ENCODE measurements at places on chromosomes 1 and 21.

- peak; percentile 87 for DNase-seq
Observed at GRCh38 chr1:109649491-109649914, 6.4 kb upstream of the GSTM4 start.

DNA sequence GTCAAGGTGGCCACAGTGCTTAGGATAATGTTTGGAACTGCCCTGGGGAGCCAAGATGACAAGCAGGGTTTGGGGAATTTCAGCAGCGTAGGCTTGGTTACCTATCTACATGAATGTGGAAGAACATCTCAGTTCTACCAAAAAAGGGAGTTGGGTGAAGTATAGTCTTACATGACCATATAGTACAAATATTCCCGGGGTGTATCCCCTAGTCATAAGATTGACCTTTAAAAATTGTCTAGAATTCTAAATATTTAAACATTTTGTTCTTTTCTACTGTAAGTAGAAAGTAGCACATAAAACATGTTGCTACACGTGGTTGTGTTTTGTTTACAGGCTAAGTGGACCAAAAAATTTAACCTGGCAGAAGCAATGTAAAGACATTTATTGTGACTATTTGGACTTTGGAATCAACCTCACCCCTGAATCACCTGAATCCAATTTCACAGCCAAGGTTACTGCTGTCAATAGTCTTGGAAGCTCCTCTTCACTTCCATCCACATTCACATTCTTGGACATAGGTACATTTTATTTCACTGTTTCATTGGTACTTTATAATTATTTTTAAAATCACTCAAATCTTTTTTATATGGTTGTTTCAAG, 20.3 kb downstream of the IL12RB2 start:
- DNase-seq: no peak

DNA sequence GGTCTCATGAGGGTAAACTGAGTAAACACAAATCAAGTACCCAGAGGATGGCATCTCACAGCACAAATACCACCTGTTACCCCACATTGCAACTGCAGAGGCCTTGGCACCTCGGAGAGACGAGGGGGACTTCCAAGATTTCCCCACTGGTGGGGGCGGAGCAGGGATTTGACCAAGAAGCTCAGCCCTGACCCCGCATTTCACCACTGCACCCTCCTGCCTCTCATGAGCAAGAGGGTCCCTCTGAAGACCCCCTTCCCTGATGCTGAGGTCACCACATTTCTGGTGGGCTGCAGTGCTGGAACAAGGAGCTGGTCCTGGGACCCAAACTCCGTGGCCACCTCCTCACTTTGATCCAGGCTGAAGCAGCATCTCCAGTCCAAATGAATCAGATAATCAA, 342.4 kb downstream of the NPHP4 start:
- no peak for DNase-seq

DNA sequence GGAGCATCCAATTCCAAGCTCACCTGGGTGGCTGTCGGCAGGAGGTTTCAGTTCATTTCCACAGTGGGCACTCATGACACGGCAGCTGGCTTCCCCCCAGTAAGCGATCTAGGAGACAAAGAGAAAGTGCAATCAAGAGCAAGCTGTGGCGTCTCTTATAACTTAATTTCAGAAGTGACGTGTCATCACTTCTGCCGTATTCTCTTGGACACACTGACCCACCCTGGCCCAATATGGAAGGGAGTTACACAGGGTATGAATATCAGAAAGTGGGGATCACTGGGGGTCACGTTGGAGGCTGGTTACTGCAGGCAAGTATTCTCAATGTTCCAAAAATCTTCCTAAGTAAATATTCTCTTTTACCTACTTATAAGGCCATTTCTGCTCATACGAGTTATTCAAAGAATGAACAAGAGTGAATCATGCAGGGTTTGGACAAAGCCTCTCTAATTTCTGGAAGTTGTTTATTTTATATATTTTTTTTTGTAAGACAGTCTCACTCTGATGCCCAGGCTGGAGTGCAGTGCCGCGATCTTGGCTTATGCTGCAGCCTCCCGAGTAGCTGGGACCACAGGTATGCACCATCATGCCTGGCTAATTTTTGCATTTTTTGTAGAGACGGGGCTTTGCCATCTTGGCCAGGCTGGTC, 46.5 kb upstream of the GREM2 start:
- DNase-seq: no peak

DNA sequence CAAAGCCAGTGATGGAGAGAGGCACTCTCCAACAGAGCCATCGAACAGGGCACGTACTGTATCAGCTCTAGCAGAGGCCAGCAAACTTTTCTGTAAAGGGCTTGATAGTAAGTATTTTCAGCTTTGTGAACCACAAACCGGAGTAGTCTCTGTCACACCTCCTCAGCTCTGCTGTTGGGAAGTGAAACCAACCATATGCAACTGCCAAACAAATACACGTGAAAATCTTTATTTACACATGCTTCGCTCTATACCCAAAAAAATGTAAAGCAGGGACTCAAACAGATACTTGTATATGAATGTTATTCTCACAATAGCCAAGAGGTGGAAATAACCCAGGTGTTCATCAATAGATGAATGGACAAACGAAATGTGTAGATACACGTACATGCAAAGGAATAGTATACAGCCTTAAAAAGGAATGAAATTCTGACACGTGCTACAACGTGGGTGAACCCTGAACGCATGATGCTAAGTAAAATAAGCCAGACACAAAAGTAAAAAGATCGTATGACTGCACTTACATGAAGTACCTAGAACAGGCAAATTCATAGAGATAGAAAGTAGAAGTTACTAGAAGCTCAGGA, 39.0 kb downstream of the SETD4 start:
- no peak for DNase-seq

GRCh38 chr1:1281533-1282321, 1.5 kb downstream of the SCNN1D start:
- DNase-seq: no peak

- no peak for DNase-seq
Observed at GRCh38 chr1:163745204-163745603, 423.4 kb downstream of the NUF2 start.

DNA sequence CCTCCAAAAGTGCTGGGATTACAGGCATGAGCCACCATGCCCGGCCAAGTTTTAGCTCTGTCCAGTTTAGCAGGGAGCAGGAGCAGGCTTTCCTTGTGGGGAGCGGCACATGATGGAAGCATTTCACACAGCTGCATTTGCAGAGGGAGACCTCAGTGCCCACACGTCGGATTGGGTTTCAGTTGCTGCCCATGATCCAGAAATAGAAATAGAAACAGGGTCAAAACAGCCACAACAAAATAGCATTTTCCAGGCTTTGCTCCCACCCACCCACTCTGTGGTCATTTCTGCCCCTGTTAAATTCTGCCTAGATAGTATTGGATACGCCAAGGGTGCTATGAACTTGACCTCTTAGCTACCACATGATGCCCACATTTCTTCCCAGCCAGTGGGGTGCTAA, 128.4 kb downstream of the CNIH3 start:
- peak; percentile 42 for DNase-seq

DNA sequence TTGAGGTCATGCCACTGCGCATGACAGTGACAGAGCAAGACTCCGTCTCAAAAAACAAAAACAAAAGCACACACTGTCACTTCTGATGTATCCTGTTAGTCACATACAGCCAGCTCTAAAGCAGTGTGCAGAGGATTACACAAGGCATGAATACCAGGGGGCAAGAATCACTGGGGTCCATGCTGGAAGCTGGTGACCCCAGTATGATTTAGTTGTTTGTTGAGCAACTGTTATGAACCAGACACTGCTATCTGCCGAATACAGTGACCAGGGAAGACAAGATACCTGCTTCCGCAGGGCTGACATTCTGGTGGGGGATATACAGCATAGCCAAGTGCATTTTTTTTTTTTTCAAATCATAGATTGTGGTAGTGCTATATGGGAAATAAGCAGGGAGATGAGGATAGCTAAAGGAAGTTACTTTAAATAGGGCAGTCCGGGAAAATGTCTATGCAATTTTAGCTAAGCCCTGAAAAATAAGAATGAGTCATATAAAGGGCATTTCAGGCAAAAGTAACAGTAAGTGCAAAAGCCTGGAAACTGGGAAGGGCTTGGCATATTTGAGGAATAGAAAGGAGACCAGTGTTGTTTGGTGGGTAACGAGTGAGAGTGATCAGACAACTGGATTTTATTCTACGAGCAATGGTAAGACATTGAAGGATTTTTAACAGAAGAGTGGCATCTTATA, 69.7 kb downstream of the ADSS2 start:
- no peak for DNase-seq

DNA sequence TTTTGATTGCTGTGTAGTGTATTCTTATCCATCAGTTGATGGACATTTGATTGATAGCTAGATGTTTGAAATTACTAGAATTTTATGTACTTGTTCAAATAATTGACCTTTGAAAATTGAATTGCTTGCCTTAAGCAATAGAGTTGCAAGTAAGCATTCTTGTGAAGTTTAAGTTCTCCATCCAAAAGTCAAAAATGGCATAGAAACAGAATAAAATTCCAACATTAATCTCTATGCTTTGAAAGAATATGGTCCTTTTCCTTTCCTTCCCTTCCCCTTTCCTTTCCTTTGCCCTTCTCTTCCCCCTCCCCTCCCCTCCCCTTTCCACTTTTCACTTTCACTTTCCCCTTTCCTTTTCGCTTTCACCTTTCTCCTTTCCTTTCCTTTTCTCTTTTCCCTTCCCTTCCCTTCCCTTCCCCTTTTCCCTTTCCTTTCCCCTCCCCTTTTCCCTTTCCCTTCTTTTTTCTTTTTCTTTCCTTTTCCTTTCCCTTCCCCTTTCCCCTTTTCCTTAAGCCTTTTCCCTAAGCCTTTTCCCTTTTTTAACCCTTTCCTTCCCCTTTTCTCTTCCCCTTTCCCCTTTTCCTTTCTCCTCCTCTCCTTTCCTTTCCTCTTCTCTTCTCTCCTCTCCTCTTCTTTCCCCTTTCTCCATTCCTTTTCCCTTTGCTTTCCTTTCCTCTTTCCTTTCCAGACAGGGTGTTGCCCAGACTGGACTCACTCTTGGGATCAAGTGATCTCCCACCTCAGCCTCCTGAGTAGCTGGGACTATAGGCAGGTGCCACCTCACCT, 67.4 kb downstream of the SASS6 start:
- no peak for DNase-seq

DNA sequence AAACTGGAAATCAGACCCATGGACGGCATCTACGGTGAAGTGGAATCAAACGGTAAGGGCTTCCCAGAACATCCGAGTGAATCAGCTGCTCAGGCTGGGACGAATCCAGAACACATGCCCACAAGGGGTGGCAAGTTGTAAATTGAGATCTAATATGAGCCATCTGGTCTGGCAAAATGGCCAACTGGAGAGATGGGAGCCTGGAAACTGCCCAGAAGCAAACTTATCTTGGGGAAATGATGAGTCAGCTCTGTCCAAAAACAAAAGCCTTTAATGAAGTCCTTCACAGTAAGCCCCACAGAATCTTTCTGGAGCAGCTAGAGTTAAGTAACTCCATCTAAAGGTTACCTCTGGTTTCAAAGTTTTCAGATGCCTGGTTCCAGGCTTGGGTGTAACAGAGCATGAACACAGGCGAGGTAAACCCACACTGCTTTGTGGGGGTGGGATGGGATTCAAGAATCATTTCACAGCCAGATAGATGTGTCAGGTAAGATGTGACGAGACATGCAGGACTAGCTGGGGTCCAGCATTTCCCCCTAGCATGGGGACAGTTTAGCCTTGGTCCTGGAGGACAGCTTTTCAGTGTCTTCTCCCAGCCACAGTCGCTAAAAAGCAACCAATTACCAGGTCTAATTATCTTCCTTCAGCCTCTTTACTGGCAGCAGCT, 10.5 kb upstream of the SRP9 start:
- peak; percentile 91 for DNase-seq

- DNase-seq: peak; percentile 96
Observed at GRCh38 chr1:45802343-45803298, 791 bp upstream of the MAST2 start.

- DNase-seq: no peak
Observed at GRCh38 chr1:101299141-101299540, 62.3 kb downstream of the S1PR1 start.

All from muscle of leg (tissue), 16 donors.